NCI-H446 treated with DMSO at 0.1 percent for 48 hours (cell line): ENCODE measurements at places on chromosomes 3 and 15.

DNA sequence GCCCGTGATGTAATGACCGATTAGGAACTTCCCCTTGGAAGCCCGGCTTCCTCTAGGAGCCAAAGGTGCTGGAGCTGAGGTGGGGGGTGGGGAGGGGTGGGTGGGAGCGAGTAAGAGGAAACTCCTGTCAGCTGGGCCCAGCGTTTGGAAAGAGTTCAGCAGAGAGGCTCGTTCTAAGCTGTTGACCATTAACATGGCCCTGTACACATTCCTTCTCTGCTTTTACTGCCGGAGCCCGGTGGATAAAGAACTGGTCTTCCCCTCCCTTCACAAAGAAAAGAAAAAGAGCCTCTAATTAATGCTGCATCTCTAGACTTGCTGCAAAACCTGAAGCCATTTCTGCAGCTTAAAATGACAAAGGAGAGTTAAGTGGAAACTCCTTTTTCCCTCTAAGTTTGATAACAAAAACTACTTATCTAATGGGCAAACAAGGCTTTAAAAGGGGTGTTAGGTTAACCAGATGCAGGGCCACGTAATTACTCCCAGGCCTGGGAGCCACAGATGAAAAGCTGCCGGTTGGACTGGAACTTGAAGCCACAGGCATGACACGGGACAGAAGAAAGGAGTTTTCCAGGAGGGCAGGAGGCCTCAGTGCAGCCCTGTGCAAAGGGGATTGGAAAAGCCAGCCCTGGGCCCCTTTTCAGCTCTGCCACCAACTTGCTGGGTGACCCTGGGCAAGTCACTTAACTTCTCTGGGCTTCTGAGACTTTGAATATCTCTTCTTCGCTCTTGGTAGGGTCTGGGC, 71.3 kb downstream of the SMAD6 start:
- DNase-seq = no peak

DNA sequence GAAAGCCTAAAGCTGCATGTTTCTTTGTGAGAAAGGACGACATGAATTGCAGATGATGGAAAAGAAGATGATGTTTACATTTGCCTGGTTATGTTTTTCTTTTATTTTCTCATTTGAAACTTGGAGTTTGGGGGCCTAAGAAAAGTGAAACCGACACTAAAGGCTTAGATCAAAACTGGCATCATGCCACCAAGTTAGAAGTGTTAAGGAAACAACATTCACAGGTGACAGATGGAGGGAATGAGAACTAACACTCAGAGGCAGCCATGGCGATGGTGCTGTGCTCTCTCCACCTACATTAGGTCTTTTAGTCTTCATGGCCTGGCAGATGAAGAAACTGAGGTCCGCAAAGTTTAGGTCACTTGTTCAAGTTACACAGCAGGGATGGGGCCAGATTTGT, 923.6 kb downstream of the TUSC7 start:
- DNase-seq = no peak

GRCh38 chr3:171695426-171695825, 114.9 kb downstream of the PLD1 start:
- DNase-seq = no peak

DNA sequence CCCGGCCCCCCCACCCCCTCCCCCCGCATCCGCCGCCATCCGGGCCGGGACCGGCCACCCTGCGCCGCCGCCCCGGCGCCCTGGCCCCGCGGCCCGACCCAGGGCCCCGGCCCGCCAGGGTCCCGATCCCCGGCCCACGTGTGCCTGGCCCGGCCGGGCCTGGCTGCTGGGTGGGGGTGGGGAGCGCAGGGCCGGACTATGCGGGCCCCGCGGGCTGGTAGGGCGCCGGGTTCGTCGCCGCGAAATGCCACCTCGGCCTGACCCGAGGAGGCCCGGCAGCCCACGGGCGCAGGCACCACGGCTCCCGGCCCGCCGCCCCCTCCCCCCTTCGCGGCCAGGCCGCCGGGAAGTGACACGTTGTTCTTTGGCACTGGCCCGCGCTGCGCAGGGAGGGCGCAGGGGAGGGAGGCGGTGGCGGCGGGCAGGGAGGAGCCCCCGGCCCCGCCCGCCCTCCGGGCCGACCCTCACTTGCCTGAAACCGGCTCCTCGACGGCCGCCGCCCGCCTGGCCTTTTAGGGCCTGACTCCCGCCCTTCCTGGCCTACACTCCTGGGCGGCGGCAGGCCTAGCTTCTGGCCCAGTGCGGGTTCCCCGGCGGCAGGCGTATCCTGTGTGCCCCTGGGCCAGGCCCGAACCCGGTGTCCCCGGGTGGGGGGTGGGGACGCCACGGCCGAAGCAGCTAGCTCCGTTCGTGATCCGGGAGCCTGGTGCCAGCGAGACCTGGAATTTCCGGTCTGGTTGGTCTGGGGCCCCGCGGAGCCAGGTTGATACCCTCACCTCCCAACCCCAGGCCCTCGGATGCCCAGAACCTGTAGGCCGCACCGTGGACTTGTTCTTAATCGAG, 515 bp downstream of the EIF4G1 start:
- DNase-seq = no peak

DNA sequence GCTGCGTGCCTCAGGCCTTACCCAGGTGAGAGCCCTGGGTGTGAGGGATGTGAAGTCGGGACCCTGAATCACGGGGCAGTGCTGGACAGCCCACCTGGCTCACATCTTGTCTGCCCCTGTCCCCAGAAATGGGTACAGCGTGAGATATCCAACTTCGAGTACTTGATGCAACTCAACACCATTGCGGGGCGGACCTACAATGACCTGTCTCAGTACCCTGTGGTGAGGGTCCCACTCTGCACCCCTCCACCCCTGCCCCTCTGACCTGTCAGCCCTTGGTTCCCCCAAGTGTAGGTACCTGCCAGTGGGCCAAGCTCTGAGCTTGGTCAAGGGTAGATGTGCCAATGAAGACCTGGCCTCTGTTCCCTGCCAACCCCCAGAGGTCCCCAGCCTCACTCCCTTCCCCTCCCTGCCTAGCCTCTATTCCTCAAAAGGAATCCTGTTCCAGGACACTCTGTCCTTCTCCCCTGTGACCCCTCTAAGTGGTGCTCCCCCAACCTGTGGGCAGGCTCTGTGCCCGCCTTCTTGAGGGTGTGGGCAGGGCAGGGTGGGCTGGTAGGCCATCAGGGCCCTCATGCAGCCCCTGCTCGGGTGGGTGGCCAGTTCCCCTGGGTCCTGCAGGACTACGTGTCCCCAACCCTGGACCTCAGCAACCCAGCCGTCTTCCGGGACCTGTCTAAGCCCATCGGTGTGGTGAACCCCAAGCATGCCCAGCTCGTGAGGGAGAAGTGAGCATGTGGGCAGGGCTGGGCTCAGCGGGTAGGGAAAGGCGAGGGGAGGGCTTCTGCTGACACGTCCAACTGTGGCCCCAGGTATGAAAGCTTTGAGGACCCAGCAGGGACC, 25.1 kb downstream of the NBEAL2 start:
- DNase-seq = no peak

DNA sequence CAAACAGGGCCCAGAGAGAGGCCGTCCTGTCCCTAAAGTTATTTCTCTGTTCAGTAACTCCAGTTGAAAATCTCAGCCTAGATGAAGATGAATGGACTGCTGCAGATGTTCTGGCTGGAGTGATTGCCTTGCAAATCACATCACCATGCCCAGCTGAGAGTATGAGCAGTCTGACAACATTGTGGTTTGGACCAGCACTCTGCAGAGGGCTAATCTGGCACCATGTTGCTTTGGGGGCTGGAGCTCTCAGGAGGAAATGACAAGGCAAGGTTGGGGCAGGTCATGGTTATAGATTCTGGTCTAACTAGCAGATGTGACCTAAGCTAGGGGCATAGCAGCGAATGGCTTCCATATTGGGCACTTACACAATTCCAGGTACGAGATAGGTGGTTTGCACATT, 314.2 kb downstream of the CLSTN2 start:
- no peak for DNase-seq

- no peak for DNase-seq
These were observed 210.8 kb upstream of the ARHGEF26 start for GRCh38 chr3:153910387-153910786.

DNA sequence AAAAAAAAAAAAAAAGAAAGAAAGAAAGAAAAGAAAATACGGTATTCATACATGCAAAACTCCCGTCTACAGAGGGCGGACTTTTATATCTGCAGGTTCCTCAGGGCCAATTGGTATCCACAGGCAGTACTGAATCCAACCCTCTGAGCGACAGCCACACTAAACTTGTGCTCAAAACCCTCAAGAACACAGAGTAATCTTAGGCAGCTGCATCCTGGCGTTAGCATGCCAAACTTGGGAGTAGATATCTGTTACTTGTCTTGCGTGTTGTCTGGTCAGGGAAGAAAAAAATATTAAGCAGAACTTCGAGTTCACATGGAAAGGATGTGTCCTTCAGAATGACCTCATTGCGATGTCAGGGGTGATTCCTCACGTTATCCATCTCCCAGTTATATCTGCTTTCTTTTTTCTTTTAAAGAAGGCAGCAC, 12.8 kb downstream of the SNAP23 start:
- DNase-seq = no peak

- no peak for DNase-seq
These were observed 16.9 kb upstream of the MORF4L1 start for GRCh38 chr15:78855746-78856145.

GRCh38 chr3:51336261-51336660, 48.8 kb upstream of the MANF start:
- no peak for DNase-seq

- DNase-seq = no peak
These were observed 461.6 kb downstream of the PYDC2 start for GRCh38 chr3:191922570-191922969.

DNA sequence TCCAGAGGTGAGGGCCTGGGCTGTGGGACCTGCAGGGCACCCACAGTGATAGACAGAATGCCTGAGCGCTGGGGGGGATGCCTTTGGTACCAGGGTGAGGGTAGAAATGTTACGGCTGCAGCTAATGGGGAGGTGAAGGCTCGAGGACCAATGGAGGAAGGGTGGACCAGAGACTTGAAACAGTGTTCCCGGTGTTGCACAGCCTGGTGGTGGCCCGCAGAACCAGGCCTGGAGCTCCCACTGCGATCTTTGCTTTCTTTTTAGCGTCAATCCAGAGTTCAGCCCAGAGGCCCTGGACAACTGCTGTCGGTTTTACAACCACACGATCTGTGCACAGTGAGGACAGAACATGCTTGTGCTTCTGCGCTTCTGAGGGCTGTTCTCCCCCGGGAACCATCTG, 36.8 kb upstream of the PDE8A start:
- no peak for DNase-seq

DNA sequence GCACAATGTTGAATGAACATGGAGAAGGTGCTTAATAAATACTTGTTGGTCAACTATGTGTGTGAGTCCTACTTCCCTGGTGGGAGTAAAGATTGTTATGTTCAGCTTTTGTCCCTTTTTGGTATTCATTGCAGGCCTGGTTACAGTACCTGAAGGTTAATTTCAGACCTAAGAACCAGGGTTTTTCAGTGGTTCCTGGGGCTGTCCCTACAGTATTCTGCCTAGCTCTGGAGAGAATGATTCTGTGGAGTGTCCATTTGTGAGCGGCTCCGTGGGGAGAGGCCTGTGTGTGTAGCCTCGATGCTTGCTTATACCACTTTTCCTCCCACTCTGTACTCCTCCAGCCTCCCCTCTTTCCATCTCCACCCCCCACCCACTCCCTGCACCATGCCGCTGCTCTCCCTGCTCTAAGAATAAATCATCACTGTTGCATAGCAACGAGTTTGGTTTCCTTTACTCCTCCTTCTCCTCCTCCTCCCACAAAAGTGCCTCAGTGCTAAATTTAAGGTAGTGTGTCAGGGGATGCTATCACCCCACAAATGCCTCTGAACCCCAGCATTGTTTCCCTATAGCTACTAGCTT, 150.6 kb upstream of the ROPN1 start:
- DNase-seq = no peak

GRCh38 chr15:33500432-33501195, 189.8 kb downstream of the RYR3 start:
- no peak for DNase-seq

- DNase-seq = no peak
These were observed 775.9 kb downstream of the AGBL1 start for GRCh38 chr15:86855307-86856291.

GRCh38 chr3:194142156-194142910, 6.4 kb downstream of the HES1 start:
- no peak for DNase-seq

DNA sequence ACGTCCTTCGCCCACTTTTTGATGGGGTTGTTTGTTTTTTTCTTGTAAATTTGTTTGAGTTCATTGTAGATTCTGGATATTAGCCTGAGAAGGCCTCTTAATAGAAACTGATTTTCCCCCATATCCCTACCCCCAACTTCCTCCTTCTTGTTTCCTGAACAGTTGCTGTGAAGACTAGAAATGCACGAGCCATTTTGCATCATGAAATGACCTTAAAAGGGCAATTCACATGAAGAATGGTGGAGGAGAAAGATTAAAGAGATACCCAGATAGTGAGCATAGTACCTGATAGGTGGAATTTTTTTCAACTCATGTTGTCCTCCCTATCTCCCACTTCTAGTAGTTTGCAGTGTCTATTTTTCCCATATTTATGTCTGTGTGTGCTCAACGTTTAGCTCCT, 55.2 kb upstream of the KCNH8 start:
- no peak for DNase-seq

GRCh38 chr3:187821616-187822317, 76.5 kb upstream of the BCL6 start:
- DNase-seq = no peak

DNA sequence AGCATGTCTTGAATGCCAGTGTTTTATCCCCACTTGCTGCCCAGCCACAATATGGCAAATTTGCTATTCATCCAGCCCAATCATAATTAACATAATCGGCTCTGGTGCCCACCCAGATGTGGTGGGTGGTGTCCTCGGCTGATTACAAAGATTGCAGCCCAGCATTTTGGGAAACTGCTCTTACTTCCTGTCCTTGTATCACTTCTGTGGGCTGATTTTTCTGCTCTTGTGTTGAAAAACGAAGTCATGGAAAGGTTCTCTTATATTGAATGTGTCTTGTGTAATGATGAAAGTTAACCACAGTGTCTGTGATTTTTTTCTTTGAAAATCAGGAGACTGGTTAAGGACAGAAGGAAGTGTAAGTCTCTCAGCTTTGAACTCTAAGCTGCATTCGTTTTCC, 141.7 kb downstream of the CACNA2D3 start:
- no peak for DNase-seq

GRCh38 chr15:99130314-99130713, 25.4 kb downstream of the SYNM start:
- DNase-seq = no peak

DNA sequence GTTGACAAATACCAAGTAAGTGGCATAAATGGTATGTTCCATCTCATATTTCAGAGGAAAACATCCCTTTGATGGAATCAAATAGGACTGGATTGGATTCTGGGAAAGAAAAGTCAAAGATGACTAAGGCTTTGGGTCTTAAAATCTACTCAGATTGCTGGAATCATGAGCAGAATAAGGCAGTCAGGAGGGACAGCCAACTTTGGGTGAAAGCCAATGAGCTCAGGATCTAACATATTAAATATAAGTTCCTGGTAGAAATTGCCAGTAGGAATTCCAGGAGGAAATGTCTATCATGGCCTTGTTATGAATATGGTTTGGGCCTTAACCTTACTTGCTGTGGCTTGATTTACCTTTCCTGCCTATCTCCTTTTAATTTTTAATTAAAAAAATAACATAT, 55.3 kb downstream of the ISL2 start:
- DNase-seq = no peak
